ENCODE measurements at places on chromosomes 2 and 18. TPM values are rescaled to one million over a fixed set of nuclear protein-coding genes. Genes with fewer than 3 reads are reported as not detected.

CYRIA gene
- 4.8 TPM for total RNA-seq

BOLL gene
- not detected for total RNA-seq

FBXO41 gene
- total RNA-seq, result 13.9 TPM

MRO gene
- 0.63 TPM for total RNA-seq

LRRTM4 gene
- total RNA-seq, result 8.1 TPM

PKDCC gene
- total RNA-seq, result 202 TPM
